ENCODE measurements at places on chromosomes 1 and 21.

DNA sequence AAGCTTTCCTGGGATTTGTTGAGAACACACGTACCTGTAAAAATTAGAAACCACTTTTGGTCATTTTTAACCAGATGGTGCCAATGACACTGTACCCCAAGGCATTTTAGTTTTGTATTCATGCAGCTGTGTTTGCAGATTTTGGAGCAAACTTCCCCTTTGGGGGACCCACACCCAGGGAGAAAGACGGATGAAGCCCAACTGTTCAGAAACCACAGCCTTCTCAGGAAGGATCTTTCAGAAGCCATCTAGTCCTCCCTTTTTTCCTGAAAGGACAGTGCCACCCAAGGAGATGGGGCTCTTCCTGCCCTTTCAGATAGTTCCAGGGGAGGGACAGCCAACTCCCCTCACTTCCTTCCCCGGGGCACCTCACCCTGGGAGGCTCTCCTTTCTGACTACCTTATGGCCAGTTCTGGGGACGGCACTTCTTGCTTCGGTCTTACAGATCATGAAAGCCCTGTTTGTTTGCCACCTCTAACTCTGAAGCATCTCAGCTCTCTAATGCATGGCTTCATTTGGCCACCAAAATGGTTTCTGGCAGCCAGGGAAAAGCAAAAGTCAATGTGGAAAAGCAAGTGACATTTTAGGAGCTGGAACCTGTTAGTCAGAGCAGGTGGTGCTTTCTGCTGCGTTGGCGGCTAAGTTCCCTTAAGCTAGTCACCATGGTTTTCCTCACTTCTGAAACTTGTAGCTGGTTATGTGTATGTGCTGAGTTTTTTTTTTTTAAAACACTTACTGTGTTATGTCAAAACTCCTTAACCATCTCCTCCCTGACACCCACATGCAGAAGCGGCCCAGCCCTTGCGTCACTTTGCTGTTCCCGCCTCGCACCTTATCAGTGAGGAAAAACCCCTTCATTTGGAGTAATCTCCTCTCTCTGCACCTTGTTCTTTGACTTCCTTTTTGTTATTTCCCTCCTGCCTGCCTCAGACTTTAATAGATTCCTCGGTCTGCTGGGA, 10.1 kb downstream of the TMCC2 start:
- DNase-seq = no peak

DNA sequence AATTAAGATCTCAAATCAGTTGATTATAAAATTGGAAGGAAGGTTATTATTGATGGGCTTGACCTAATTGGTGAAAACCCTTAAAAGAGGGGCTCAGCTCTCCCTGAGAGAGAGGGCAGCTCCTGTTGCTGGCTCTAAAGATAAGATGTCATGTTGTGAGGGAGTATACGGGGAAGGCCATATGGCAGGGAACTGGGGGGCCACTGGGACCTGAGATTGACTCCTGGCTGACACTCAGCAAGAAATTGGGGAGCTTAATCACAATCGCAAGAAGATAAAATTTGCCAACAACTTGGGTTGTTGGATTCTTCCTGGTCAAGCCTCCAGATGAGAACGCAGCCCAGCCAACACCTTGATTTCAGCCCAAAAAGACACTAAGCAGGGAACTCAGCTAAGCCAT, 69.7 kb upstream of the KCNJ6 start:
- no peak for DNase-seq

DNA sequence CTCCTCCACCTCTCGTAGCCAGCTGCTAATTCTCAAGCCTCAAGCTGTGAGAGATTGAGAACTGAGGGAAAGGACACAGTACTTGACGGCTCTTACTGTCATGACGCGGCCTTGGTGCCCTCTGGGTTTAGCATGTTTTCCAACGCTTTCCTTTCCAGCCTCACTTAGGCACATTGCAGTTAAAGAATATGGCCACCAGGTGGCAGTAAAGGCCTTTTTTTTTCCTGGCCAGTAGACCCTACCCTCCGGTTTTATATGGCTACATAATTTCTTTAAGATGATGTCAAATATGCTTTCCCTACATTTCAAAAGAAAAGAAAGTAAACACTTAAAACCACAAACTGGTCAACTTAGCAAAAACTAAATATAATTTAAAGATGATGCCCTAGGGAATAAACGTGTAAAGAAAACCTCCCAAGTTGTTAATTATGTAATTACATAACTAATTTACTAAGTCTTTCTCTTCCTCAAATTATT, 56.8 kb upstream of the PRDX6 start:
- no peak for DNase-seq

GRCh38 chr1:165633614-165634013, 2.6 kb downstream of the MGST3 start:
- DNase-seq = no peak

DNA sequence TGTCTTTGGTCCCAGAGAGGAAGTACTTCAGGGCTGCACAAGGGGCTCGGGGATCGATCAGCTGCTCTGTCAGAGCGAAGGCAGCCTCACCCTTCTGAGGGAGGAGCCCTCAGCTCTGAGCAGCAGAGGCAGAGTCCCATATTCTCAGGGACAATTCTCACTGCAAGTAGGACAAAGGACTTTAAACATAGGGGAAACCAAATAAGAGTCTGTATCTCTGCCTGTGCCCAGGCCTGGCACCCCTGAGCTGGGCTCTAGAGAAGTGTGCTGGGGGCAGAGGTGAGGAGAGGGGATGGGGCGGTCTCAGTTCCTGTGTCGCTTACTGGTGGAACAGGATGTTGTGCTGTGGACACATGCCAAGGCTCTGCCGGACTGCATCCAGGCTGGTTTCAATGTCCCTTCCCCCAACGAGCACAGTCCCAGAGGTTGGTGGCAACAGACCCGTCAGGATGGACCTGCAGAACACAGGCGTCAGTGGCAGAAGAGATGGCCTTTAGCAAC, 76.6 kb downstream of the ABCA4 start:
- DNase-seq = no peak

DNA sequence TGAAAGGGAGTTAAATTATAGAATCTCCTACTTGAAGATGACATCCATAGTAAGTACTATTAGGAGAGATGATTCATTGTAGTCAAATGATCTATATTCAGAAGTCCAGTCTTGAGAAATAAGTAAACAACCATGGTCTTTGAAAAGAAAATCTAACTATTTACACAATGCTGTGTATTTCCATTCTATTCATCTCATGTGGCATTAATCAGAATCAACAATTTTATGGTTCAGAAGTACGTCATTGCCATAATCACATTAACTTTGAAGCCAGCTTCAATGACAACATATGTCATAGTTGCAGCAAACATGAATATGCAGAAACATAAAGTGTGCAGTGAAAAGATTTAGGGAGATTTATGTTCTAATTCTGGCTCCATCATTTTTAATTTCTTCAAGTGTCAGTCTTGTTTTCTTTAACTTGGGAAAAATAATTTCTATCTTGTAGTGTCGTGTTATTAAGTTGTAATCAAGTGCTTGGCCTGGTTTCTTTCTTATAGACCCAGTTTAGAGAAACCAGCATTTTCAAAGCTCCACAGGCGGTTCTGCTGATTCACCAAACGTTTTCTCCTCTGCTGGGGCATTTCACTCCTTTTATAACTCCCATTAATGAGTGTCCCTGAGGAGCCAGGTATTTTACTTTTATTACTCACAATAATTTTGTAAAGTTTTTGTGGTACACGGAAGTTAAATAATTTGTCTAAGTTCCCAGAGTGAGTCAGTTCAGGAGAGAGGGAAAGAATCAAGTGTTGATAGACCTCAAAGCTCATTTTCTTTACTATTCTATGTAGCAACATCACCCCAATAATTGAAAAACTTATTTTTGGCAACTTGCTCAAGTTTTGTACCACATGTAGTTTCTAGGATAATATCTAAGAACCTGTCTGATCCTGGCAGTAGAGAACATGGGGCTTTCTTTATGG, 35.9 kb upstream of the PTGS2 start:
- no peak for DNase-seq

GRCh38 chr1:169340882-169341281, 26.7 kb downstream of the NME7 start:
- no peak for DNase-seq

GRCh38 chr1:150807249-150808023, 624 bp downstream of the CTSK start:
- no peak for DNase-seq

GRCh38 chr1:234617986-234618736, 8.2 kb upstream of the IRF2BP2 start:
- DNase-seq = no peak

DNA sequence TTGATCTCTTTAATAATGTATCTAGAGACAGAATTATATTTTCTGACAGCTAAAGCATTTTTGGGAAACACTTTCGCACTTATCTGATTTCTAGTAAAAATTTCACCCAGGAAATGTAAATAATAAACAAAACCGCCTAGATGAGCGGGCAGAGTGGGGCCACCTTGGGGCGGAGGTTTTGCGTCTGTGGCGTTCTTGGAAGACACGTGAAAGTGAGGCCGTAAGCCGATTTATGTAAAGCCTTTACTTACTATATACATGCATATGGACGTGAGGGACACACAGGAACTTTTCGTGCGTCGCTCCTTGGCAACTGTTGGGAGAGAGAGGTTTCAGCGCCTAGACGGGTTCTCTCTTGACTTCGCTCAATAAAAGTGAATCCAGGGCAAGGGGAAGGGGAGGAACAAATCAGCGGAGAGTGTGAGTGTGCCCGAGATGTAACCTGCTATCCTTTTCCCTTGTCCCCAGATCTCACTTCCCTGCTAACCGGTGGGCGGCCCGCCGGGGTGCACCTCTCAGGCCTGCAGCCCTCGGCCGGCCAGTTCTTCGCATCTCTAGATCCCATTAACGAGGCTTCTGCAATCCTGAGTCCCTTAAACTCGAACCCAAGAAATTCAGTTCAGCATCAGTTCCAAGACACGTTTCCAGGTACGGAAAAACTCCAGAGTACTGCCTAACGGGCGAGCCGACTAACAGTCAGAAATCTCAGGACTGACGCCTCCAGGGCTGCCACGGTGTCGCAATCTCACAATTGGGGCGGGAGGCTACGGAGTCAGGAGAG, 1.7 kb downstream of the HLX start:
- no peak for DNase-seq

GRCh38 chr1:160935527-160936258, 18.9 kb downstream of the ITLN2 start:
- DNase-seq = no peak

DNA sequence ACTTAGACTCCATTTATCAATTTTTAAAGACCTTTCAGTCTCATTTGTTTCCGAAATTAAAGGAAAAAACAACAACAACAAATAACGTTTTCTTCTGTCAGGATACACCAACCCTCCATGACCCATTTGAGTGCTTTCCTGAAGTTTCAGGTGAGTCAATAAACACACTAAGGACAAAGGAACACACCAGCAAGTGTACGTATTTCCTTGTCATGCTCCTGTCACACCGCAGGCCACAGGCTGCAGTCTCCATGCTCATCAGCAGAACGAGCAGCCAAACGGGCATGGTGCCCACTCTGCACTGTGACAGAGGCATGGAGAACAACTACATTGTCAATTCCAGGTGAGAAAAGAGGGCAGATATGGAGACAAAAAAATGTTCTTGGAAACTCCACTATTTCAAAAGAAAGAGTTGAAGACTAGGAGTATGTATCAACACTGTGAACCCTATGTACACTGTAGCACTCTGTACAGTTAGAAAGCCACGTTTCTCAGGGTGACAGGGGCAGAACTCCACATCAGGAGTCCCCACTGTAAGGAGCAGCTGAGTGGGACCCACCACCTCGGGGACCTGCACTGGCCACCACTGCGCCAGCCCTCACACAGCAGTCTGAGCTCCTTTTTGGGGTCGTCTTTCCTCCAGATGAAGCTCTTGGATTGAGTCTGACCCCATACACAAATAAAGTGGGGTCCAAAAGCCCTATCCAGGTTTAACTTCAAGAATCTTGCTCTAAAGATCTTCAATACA, 2.6 kb downstream of the PTTG1IP start:
- no peak for DNase-seq

DNA sequence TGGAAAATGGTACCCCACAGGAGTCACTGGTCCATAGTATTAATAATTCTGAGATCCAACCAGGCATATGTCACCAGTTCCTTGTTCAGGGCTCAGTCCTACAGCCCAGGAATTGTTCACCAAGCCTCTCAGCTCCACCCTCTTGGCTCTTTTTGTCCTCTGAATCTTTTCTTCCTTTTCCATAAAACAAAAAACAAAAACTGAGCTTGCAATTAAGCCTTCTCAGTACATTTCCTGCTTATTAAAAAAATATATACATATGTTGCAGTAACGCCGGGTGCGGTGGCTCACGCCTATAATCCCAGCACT, 23.4 kb upstream of the KIF1B start:
- DNase-seq = no peak
